ENCODE measurements at places on chromosomes 6 and 20.

GRCh38 chr6:119444642-119445557 lies 95.3 kb upstream of the MAN1A1 start:
- no peak for DNase-seq

DNA sequence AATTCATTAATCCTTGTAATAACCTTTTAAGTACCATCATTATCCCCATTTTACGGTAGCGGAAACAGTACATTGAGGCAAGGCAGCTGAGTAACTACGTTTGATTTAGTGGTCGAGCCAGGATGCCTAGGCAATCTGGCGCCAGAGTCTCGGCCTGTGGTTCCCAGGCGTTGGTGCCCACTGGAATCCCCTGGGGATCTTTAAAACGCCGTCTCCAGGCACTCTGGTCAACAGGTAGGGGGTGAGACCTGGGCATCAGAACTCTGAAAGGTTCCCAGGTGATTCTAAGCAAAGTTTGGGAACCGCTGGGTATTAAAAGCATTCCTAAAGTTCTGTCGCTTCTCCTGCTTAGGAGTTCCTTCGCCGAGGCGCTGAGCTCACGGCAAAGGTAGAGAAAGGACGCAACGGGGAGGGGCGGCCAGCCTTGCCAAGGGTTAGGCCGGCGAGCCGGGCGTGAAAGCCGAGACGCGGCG lies 939 bp downstream of the DTNBP1 start:
- no peak for DNase-seq

- DNase-seq, result no peak
Measured at GRCh38 chr6:156336089-156336488, 441.1 kb upstream of the ARID1B start.

- DNase-seq, result no peak
Measured at GRCh38 chr6:29486577-29486976, 1.2 kb downstream of the MAS1L start.

GRCh38 chr20:8740265-8740664 lies 328.6 kb upstream of the PLCB4 start:
- no peak for DNase-seq

DNA sequence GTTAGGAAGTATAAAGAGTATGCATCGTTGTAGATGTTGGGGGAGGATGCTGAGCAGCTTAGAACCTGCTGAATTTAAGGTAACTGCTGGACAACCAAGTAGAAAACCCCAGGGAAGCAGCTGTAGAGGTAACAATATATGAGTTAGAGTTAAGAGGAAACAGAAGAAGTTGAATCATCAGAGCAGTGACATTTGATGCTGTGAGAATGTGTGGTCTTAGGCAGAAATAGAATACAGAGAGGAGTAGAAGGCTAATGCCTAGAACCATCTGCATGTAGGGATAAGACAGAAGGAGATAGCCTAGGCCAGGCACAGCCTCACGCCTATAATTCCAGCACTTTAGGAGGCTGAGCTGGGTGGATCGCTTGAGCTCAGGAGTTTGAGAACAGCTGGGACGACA lies 22.6 kb upstream of the DYNLRB1 start:
- no peak for DNase-seq
